Activated CD4-positive, alpha-beta memory T cell treated with anti-CD3 and anti-CD28 coated beads, Interleukin-2, amount 10 ng/mL, durations not matched to agents 7 days and 5 days (primary cell): ENCODE measurements at places on chromosomes 12 and 14. TPM values are rescaled to one million over a fixed set of nuclear protein-coding genes. Genes with fewer than 3 reads are reported as not detected.
A peak's percentile ranks its signal among the peaks of the same experiment; 100 is the strongest.

The NGB gene
- total RNA-seq: not detected

The SERPINA10 gene
- total RNA-seq: not detected

The GNG2 gene
- total RNA-seq: 304 TPM

The ISCU gene
- 69.9 TPM for total RNA-seq

The MORN3 gene
- total RNA-seq: 4.2 TPM

The KRT75 gene
- not detected for total RNA-seq

The DIO2 gene
- total RNA-seq: not detected

GRCh38 chr14:55103005-55103640 is 25.9 kb upstream of the LGALS3 start:
- peak; percentile 79 for DNase-seq

DNA sequence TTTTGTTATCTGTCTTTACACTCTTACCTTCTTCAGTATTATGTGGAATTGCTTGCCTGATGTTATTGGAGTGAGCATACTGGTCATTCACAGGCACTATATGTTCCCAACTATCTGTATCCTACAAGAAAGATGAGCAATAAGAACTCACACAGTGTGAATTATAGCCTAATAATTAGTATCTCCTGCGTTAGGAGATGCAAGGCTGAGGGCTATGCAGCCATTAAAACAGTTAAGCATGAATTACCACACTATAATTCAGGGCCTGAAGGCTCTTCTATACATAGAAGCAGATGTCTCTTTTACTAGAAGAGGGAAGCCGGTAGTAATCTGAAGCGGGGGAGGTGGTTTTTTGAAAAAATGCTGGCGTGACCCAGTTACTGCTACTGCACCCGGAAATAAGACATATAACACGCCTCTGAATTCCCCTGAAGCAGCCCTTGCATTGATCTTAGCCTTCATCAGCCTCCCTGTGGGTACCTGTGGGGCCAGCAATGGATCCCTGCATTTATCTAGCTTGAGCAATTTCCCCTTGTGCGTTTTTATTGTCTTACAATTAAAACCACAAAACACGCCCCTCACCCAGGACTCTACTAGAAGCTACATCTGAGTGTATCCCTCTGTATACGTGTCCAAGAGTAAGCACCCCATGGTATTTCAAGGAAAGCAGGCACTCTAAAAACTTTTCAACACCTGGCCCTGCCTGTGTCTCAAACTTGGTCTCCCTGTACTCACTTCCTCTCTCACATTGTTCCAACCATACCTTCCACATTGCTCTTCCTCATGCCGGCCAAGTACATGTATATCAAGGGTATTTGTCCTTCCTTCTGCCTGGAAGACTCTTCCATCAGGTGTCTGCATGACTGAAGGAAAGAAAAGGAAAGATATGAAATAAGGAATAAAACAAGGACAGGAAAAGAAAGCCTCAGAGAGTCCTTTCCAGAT is 210.9 kb upstream of the ARID2 start:
- DNase-seq: peak; percentile 50

DNA sequence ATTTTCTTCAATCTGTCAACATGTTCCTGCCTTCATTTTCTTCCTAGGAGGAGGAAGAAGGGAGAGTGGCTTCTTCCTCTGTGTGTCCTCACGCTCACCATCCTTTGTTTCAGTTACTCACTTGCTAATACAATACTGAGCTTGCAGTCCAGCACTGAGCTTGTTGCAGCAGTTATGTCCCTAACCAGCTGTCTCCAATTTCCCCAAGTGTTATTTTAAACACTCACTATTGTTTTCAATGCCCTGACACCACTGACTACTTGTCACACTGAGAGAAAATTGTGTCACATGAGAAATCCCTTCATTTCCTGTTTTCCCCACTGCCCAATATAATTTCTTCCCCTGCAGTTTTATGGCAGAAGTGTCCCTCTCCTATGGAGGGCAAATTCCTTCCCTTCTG is 53.4 kb downstream of the HSD17B6 start:
- no peak for DNase-seq

- DNase-seq: no peak
Observed at GRCh38 chr12:12689647-12690300, 6.2 kb downstream of the GPR19 start.

- DNase-seq: no peak
Observed at GRCh38 chr14:76941946-76942805, 86.3 kb downstream of the IRF2BPL start.

DNA sequence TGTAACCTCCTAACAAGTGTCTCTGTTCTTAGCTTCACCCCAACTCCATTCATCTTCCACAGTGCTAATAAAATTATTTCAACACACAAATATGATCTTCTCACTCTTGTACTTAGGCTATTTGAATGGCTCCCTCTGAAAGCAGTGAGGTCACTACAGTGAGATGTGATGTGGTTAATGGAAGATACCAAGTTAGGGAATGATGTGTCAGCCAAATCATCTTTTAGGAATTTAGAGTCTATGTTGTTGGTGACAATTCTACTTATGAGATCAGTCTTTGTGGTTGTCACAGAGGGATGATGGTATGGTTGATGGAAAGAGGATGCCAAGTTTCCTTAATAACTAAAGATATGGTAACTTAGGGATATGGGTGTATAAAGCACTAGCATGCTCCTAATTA is 57.6 kb downstream of the POLR3B start:
- DNase-seq: no peak
